Fibroblast of skin of back (primary cell): ENCODE measurements at places on chromosomes 13 and 19.

- no peak for DNase-seq
These were observed 149.9 kb downstream of the MYO16 start for GRCh38 chr13:108779308-108779707.

- peak; percentile 89 for DNase-seq
These were observed 880 bp upstream of the TMEM160 start for GRCh38 chr19:47049307-47049700.

- DNase-seq: no peak
These were observed 77.5 kb downstream of the ZNF536 start for GRCh38 chr19:30449673-30450072.

DNA sequence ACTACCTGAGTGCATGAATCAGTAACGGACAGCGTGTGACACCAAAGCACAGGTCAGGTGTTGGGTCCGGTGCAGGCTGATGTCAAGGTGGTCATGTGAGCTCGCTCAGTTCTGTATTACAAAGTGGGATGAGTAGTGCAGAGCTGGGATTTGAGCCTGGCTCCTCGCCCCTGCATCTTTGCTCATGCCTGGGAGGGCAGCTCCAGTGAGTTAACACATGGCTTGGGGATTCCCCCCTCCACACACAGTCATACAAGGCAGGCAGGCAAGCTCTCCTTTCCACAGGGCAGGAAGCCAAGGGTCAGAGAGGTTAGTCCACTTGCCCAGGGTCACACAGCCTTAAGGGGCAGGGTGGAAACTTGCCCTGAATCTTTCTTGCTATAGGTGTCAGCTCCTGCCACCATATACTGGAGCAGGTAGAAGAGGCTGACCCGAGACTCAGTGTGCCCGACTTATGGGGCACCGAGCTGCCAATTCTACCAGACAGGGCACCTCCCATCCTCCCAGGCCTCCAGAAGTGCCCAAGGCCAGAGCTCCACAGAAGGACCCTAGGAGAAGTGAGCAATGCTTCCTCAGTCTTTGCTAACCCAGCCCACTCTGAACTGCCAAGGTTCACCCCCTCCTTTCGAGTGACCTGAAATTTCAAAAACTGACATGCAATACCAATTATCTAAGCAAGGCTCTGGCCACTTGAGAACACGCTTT, 35.4 kb downstream of the ZNF787 start:
- DNase-seq: no peak

DNA sequence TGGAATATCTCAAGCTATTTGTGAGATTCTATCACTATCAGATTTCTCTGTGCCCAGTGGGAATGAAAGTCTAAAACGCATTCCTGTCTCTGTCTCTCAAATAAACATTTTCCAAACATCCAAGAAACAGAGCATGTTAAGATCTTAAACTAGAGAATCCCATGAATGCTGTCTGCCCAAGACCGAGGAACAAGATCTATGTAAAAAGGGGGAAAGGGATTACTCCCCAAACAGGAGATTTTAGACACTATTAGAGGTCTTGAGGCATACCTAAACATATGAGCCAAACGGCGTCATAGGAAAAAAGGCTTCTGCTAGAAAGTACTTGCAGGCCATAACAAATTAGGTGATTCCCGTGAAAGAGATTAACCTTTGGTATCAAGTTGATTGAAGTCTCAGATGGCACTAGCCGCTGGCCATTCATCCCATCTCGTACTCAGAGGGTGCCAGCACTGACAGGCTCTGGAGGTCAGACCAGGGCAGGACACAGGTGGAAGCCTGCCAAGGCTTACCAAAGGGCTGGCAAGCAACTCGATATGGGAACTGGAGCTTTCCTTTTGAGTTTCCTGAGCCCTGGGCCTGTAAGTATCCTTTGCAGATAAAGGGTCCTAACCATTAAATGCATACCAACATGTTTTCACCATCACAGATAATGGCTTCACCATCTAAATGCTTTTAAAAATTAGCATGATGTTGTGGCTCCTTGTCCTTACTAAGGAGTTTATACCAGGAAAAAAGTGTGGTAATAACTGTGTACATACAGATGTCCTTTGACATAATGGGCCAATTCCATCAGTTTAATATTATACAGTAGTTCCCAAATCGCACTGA, 225.2 kb downstream of the FOXO1 start:
- no peak for DNase-seq

DNA sequence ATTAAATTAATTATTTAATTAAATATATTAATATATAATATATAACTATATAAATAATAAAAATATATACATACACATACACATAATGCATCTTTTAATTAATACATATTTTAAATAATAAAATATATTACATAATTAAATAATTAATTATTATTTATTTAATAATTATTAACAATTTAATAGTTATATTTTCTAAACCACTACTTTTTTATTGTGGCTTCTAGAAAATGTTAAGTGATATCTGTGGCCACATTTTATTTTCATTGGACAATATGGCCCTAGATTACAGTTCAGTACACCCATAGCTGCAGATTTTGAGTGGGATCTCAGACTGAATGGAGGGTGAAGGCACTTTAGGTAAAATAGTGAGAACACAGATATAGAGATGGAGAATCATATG, 335.7 kb downstream of the NALCN start:
- DNase-seq: no peak

GRCh38 chr13:53782488-53782961, 753.9 kb downstream of the OLFM4 start:
- peak; percentile 44 for DNase-seq

- DNase-seq: no peak
These were observed 978.7 kb downstream of the SLITRK5 start for GRCh38 chr13:88649855-88650254.

DNA sequence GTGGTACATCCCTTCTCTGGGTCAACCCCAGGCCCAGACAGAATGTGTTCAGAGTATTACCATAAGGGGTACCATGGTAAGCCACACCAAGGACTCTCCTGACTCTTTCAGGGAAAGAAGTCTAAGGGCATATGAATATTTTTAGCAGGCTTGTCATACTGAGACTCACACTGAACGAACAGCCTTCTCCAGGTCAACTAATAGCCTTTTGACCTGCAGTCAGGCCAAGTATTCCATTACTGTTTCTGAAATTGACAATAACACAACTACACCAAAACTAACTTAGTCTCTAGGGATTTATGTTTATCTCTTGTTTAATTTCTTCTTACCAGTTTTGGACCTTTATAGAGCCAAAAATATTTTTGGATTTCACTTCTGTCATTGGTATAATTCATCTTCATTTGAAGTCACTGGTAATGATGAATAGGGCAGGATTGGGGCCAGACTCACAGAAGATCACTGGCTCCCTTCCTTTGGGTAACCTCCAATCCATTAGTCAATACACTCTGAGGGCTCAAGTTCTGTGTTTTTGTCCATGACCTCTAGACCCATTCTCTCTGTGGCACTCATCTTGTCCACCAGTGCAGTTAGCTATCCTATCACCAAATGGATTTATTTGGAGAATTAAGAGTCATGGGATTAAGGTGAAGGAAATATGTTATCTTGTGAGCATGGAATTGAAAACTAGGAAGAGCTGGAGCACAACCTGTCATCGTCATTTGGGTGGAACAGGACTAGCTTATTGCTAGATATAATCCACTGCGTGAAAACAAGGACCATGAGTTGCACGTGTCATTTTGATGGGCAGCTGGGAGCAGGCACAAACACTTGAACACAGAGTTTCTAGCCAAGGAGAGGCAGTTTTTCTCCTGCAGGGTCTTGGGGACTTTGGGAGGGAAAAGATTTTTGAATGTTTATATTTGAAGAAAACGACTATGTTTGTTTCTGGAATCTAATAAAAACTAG, 313.3 kb downstream of the DCLK1 start:
- no peak for DNase-seq

DNA sequence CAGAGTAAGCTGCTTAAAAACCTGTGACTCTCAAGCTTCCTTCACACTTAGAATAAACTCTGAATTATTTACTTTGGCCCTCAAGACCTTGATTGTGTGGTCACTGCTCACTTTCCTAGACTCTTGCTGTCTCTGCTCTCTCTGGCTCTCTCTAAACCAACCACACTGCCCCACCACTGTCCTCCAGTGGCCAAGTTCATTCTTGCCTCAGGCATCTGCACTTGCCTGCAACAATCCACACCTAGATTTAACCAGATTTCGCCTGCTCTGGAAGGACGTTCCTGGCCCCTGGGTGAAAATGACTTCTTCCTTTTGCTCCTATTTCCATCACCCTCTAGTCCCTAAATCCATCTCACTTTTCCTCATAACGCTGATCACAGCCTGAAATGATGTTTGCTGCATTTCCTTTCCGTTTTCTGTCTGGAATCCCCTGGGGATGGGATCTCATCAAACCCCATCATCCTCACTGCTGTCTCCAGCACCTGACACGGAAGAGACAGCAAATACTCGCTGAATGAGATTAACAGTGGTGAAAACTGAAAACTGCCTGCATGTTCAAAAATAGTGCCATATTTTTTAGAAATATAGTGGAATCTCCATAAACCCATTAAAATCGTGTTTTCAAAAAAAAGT, 232.6 kb downstream of the UQCRFS1 start:
- DNase-seq: peak; percentile 68

DNA sequence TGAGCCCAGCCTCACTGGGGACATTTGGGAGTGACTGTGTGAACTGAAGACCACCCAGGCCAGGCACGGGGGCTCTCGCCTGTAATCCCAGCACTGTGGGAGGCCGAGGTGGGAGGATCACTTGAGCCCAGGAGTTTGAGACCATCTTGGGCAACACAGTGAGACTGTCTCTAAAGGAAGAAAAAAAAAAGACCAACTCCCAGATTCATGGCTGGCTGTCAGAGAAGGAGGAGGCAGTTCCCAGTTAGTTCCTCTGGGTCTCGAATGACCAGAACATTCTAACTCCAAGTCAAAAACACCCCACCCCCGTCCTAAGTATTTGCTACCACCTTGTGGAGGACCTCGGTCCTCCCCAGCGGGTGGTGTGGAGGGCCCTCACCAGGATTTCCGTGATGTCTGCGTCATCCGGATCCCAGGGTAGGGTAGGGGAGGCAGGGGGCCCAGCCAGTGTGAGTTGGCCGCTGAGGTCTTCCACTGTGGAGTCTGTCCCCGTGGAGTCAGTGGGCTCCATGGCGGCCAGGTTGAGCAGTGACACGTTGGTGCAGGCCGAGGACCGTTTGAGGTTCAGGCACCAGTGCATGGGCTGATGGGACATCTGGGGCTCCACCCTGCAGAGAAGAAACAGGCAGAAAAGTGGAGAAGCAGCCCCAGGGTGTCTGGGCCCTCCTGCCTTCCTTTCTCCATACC, 1.3 kb downstream of the TSKS start:
- peak; percentile 49 for DNase-seq

- no peak for DNase-seq
These were observed 926.8 kb downstream of the DIAPH3 start for GRCh38 chr13:59236944-59237343.

DNA sequence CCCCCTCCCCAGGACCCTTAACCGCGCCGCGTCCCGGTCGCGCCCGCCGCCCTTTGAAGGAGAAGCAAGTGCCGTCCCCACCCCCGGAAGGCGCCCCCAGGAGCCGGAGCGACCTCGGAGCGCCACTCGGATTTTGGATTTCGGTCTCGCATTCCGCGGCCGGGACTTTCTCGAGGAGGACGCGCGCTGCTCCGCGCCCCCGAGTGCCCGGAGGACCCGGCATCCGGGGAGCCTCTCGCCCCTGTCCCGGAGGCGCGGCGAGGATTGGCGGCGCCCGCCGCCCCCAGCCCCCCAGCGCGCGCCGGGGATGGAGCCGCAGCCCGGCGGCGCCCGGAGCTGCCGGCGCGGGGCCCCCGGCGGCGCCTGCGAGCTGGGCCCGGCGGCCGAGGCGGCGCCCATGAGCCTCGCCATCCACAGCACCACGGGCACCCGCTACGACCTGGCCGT, 1.6 kb downstream of the MIDN start:
- no peak for DNase-seq

DNA sequence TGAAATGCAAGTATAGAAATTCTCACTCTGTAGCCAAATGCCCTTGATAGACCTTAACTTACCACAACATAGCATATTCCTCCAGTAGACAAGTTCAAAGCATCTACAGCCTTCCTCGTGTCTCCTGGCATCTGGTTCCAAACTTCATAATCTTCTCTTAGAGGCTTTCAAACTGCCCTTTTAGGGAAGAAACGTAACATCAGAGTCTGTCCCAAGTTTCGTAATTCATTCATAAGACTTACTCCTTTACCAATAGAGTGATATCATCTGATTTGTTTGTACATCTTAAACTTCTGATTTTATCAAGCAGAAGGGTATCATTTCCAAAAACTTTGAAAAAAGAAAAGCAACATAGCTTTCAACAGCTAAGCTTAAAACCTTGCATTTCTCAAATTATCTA, 137.4 kb downstream of the SPRY2 start:
- DNase-seq: no peak

DNA sequence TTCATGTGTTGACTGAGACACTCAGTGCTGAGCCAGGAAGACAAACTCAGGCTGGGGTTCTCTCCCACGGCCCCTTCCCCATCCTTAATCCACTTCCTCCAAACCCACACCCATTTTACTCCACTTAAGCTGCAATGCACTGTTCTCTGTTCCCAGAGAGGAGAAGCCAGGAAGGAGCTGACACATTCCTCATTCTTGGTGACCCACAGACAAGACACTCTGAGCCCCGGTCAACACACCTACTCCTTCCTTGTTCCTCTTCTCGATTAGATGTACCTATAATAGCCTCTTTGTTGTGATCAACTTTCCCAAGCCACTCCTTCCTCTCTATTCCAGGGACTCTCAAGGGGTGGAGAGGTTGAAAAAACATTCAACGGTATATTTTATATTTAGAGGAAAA, 47.1 kb downstream of the INSR start:
- no peak for DNase-seq

DNA sequence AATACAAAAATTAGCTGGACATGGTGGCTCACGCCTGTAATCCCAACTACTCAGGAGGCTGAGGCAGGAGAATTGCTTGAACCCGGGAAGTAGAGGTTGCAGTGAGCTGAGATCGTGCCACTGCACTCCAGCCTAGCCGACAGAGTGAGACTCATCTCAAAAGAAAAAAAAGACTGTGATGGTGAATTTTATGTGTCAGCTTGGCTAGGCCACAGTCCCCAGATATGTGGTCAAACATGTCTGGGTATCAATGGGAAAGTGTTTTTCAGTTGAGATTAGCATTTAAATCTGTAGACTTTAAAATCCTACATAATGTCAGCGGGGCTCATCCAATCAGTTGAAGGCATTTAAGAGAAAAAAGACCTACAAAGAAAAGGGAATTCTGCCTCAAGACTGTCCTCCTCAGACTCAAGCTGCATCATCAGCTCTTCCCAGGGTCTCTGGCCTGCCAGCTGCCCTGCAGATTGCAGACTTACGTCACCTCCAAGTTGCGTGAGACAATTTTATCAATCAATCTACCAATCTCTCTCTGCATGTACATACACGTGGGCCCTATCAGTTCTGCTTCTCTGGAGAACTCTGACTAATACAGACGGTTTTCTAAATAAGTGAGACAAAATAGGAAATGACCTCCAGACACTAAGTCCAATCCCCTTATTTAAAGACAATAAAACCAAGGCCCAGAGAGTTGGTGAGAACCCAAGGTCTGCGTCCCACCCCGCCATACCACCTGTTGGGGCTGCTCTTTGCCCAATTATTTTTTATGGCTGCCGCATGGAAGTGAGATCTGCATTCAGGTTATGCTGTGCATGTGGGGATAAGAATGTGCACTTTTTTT, 99.2 kb downstream of the ABCC4 start:
- DNase-seq: no peak

- DNase-seq: no peak
These were observed 9.5 kb downstream of the STOML3 start for GRCh38 chr13:38981096-38981495.
